Naive thymus-derived CD4-positive, alpha-beta T cell (primary cell): ENCODE measurements at places on chromosomes 1 and 21. TPM values are rescaled to one million over a fixed set of nuclear protein-coding genes. Genes with fewer than 3 reads are reported as not detected.

The SLC5A9 gene
- not detected for total RNA-seq

- no peak overlapping the region for H3K27ac ChIP-seq
- no peaks in the 10 kb centered on the region for H3K36me3 ChIP-seq
- no peak for DNase-seq
- H3K4me1 ChIP-seq = no peaks in the 10 kb centered on the region
- no peaks in the 10 kb centered on the region for H3K27me3 ChIP-seq
Measured at GRCh38 chr1:22494144-22494543, 42.5 kb downstream of the ZBTB40 start.

The MYCL gene
- total RNA-seq = 0.46 TPM

DNA sequence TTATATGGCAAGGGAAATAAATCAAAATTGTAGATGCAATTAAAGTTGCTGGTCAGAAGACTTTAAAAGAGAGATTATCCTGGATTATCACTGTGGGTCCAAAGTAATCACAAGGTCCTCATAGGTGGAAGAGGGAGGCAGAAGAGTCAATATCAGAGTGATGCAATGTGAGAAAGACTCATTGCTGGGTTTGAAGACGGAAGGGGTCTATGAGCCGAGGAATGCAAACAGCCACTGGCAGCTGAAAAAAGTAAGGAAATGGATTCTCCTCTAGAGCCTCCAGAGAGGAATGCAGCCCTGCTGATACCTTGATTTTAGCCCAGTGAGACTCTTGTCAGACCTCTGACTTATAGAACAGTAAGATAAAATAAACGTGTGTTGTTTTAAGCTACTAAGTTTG lies 59.8 kb upstream of the MUTYH start:
- DNase-seq = no peak
- H3K36me3 ChIP-seq = no peaks in the 10 kb centered on the region
- no peak overlapping the region for H3K4me3 ChIP-seq
- no peaks in the 10 kb centered on the region for H3K27me3 ChIP-seq
- H3K27ac ChIP-seq = no peak overlapping the region

DNA sequence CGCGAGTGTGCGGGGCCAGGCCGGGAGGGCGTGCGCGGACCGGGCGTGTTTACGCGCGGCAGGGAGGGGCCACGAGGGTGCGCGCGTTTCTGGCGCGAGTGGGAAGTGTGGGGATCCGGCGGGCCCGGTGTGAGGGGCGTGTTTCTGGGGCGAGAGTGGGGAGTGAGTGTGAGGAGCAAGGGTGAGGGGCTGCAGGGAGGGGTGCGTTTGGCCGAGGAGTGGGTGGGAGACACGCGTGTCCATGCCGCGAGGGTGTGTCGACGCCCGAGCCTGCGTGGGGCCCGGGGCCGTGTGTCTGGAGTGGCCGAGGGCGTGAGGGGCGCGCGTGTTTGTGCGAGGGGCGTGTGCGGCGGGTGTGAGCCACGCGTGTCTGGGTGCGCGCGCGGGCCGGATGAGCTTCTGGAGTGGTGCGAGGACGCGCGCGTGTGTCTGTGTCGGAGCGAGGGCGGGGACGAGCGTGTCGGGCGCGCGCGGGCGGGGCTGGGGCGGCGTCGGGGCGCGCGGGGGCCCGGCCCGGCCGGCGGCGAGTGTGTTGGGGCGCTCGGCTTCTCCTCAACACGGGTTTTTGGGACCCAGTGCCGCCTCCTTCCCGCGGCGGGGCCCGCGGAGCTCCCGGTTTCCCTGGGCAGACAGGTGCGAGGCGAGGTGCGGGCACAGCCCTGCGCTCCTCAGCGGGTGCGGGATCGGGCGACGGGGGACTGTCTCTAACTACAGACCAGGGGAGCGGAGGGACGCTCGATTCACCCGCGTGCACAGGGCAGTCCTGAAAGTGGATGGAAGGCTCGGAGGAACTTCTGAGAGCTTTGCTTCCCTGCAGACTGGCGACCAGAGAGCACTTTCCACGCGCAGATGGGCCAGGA lies 65.8 kb upstream of the VAMP3 start:
- peak; percentile 53 for DNase-seq
- peaks cover 8% of the 10 kb centered on the region for H3K4me1 ChIP-seq

The MTARC2 gene
- total RNA-seq = not detected in 2 replicates

The SPRR4 gene
- not detected for total RNA-seq

The ZBTB8B gene
- total RNA-seq = not detected

The C1orf21 gene
- 0.62 TPM for total RNA-seq

- H3K4me3 ChIP-seq = peak overlapping the region; percentile 78
- peaks cover 30% of the 10 kb centered on the region for H3K4me1 ChIP-seq
- peak overlapping the region; percentile 87 for H3K27ac ChIP-seq
- no peak for DNase-seq
Measured at GRCh38 chr1:2587071-2587859, 688 bp downstream of the PRXL2B start.

The CRYZL1 gene
- 40.4 TPM for total RNA-seq

DNA sequence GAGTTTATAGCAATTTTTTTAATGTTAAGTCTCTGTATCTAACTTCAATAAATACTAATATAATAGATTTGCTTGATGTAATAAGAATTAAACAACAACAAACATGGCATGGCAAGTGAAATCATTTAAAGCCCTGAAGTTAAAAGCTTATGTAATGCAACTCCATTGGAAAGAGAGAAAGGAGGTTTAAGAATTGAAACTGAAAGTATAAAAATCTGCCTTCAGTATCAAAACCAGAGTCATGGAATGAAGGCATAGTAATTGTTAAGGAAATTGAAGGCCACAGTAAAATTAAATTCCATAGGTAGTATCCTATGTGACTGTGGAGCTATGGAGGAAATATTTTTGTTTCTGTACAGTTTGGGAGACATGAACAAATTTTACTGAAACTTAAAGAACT lies 55.1 kb downstream of the PRDX6 start:
- no peak overlapping the region for H3K27ac ChIP-seq
- no peaks in the 10 kb centered on the region for H3K36me3 ChIP-seq
- DNase-seq = peak; percentile 19
- H3K27me3 ChIP-seq = no peaks in the 10 kb centered on the region
- H3K4me1 ChIP-seq = peaks cover 8% of the 10 kb centered on the region

The SLC50A1 gene
- 26.6 TPM for total RNA-seq

The C1orf232 gene
- not detected for total RNA-seq

The NAXE gene
- total RNA-seq = 58.8 and 59.4 TPM in 2 replicates

The LAMB3 gene
- 0.62 TPM for total RNA-seq

The SYT11 gene
- total RNA-seq = 2.7 TPM

GRCh38 chr1:10694274-10694632 lies 102.2 kb downstream of the CASZ1 start:
- H3K27me3 ChIP-seq = no peaks in the 10 kb centered on the region
- DNase-seq = no peak
- peaks cover 15% of the 10 kb centered on the region for H3K4me1 ChIP-seq
- peak overlapping the region; percentile 37 for H3K4me3 ChIP-seq
- H3K27ac ChIP-seq = peak overlapping the region; percentile 95
- H3K36me3 ChIP-seq = no peaks in the 10 kb centered on the region

The SPATA46 gene
- not detected for total RNA-seq

The LRRC53 gene
- total RNA-seq = not detected

The RASSF5 gene
- 240 TPM for total RNA-seq

DNA sequence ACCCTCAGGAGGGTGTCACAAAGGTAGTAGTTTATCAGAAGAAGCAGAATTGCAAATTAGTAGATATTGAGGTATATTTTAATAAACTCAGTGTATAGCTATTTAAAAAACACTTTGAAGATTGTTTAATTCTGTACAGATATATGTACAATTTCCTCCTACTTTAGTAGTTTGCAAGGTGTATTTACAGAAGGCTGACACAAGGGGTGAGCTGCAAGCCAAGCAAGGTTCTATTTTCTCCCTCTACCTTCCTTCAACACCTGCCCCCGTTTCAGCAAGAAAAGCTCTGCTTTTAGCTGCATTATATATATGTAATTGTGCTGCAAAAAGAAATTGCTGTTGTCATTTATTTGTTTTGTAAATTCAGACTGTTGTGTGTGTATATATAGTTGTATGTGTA lies 674.2 kb upstream of the PKN2 start:
- no peak overlapping the region for H3K4me3 ChIP-seq
- no peaks in the 10 kb centered on the region for H3K36me3 ChIP-seq
- no peaks in the 10 kb centered on the region for H3K27me3 ChIP-seq

The ABCA4 gene
- not detected for total RNA-seq

The UBE2U gene
- not detected for total RNA-seq

DNA sequence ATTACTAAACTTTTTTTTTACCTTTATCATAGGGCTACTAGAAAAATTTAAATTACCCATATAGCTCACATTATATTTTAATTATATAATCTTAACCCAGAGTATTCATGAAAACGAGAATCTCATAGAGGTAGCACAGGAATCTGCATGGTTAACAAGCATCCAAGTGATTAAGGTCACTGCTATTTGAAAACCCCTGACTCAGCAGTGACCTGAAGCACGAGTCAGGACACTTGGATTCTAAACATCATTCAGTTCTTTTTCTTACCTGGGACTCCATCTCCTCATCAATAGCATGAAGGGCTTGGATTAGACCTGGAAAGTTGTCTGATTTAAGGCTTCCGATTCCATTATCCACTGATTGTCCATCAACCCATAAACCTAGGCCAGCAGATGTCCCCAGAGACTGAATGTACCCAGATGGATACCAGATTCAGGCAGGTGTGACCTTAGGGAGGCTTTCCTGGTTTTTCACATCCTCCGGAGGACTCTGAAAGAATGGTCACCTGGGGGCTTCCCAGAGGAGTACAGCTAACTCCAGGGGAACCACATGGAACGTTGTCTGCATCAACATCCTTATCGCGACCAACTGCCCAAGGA lies 174.3 kb downstream of the SETD4 start:
- H3K27ac ChIP-seq = no peak overlapping the region
- H3K36me3 ChIP-seq = no peaks in the 10 kb centered on the region
- H3K27me3 ChIP-seq = no peaks in the 10 kb centered on the region
- DNase-seq = no peak
- H3K4me3 ChIP-seq = no peak overlapping the region
- H3K4me1 ChIP-seq = no peaks in the 10 kb centered on the region

- H3K4me1 ChIP-seq = no peaks in the 10 kb centered on the region
- no peak for DNase-seq
- no peak overlapping the region for H3K27ac ChIP-seq
- no peaks in the 10 kb centered on the region for H3K27me3 ChIP-seq
- no peaks in the 10 kb centered on the region for H3K36me3 ChIP-seq
Measured at GRCh38 chr1:17365293-17365692, 6.7 kb upstream of the PADI6 start.

DNA sequence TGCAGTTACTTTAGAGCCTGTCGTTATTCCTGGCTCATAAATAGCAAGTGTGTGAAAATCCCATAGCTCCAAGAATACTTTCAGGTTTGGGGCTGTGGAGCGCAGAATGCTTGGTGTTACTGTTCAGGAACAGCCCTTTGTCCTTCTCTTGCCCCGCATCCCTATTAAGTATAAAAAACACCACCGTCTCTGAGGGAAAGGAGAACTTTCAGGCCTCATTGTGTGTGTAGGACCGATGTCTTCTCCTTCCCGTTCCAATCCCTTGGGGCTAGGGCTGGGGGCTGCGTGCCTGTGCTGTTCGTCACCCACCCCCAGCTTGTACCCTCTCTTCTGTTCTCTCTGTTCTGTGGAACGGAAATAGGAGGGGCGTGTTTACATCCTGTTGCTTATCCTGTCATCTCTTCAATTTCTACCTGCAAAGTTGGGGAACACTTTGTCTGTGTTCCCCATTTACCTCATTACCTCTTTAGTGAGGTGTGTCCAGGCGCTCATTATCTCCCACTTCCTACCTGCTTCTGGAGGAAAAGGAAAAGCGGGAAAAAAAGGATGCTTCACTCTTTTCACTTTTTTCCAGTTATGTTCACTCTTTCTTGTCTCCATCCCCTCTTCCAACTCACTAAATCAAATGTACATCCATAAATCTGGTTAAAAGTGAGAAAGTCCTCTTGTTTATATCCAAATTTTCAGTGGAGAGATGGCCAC lies 788 bp upstream of the TXNIP start:
- H3K36me3 ChIP-seq = peaks cover 37% of the 10 kb centered on the region
- no peaks in the 10 kb centered on the region for H3K27me3 ChIP-seq
- peak overlapping the region; percentile 91 for H3K27ac ChIP-seq

GRCh38 chr1:19844731-19845495 lies 29.8 kb upstream of the RNF186 start:
- DNase-seq = no peak
- H3K4me3 ChIP-seq = no peak overlapping the region
- no peaks in the 10 kb centered on the region for H3K27me3 ChIP-seq
- no peaks in the 10 kb centered on the region for H3K4me1 ChIP-seq
- H3K36me3 ChIP-seq = no peaks in the 10 kb centered on the region

DNA sequence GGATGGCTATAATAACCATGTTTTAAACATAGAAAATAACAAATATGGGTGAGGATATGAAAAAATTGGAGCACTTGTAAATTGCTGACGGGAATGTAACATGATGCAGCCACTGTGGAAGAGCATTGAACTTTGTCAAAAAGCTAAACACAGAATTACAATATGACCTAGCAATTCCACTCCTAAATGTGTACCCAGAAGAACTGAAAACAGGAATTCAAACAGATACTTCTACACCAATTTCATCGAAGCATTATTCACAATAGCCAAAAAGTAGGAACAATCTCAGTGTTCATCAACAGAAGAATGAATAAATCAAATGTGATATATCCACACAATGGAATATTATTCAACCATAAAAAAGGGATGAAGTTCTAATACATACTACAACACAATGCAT lies 32.7 kb upstream of the COA6 start:
- no peak overlapping the region for H3K4me3 ChIP-seq
- no peaks in the 10 kb centered on the region for H3K4me1 ChIP-seq
- H3K27me3 ChIP-seq = no peaks in the 10 kb centered on the region

The HLCS gene
- 9.0 TPM for total RNA-seq

The S100A8 gene
- total RNA-seq = 1.3 TPM

GRCh38 chr1:233182587-233182986 lies 112.9 kb downstream of the PCNX2 start:
- peaks cover 8% of the 10 kb centered on the region for H3K36me3 ChIP-seq
- no peak overlapping the region for H3K4me3 ChIP-seq
- no peak overlapping the region for H3K27ac ChIP-seq
- no peaks in the 10 kb centered on the region for H3K27me3 ChIP-seq
- DNase-seq = no peak

GRCh38 chr1:162215902-162216301 lies 146.4 kb downstream of the NOS1AP start:
- no peaks in the 10 kb centered on the region for H3K4me1 ChIP-seq
- H3K4me3 ChIP-seq = no peak overlapping the region
- H3K36me3 ChIP-seq = no peaks in the 10 kb centered on the region
